ENCODE measurements at places on chromosomes 2 and 18.

DNA sequence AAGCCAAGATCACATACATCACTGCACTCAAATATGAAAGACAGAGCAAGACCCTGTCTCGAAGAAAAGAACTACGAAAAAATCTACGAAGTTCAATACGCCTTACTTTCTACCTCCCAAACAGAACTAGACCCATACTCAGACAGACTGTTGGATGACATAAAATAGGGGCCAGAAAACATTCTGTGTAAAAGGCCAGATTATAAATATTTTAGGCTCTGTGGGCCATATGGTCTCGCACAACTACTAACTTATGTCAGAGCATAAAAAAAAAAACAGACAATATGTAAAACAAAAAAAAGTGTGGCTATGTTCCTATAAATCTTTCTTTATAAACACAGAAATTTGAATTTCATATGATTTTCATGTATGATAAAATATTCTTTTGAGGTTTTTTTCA, 40.8 kb downstream of the NBAS start:
- DNase-seq, result no peak

- no peak for DNase-seq
These were observed 65.1 kb downstream of the MBP start for GRCh38 chr18:77067291-77068061.

GRCh38 chr2:100437751-100438150, 20.3 kb upstream of the CHST10 start:
- DNase-seq, result no peak

- DNase-seq, result no peak
These were observed 260.4 kb upstream of the DSEL start for GRCh38 chr18:67776929-67777328.

- no peak for DNase-seq
These were observed 68.5 kb upstream of the ERBB4 start for GRCh38 chr2:212607080-212607479.

DNA sequence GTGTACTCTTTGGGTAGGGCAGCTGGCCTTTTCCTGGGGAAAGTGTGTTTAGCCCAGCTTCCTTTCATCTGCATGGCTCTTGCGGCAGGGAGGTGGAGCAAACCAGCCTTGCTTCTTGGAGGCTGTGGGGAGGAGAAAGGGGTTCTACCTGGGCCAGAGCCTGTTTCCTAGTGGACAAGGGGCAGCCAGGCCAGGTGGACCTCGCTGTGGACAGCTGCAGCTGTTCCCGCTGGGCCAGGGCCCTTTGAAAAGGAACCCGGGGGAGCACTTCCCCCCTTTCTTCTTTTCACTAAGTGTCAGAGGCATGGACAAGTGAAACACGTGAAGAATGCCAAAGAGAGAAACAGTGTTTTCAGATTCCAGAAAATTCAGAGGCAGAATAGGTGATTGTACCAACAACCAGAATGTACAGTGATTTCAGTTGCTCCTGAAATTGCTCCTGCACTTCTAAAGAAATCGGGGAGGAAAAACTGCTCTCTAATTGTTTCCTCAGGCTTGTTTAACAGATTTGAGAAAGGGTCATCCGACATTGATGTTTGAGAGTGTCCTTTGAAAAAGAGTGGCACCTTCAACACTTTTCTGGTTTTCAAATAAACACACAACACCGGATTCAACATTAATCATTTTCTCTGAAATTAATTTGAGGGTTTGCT, 3.9 kb downstream of the GLI2 start:
- DNase-seq, result no peak

DNA sequence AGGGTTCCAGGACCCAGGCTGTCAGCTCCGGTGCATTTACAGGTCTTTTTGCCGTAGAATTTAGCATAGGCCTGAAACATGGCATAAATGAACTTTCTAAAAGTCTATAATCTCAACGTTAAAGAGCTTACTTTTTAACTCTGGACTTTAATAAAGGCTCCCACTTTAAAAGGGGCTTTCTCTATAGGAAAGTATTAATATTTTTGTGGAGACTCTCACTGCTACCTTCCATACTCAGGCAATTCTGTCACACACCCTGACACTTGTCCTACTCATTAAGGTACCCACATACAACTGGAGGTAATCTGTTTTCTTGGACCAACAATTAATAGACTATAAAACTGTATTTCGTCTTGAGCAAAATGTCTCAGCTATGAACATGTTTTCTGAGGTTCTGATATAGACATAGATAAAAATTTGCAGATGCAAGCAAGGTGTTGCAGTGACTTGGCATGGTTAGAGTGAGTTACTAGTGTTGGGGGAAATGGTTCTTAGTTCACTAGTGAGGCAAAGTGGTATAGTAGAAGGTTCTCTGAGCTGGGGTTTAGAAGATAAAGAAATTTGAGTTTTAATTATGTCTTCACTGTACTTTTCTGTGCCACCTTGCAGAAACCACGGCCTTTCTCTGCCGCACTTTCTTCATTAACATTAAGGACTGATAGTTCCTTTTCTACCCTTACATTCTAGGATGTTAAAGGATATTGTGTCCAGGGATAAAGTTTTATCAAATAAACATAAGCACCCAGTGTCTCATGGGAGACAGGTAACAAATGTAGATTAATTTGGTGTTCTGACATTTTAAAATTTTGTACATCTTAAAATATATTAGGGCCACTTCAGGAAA, 10.8 kb upstream of the NR4A2 start:
- no peak for DNase-seq

DNA sequence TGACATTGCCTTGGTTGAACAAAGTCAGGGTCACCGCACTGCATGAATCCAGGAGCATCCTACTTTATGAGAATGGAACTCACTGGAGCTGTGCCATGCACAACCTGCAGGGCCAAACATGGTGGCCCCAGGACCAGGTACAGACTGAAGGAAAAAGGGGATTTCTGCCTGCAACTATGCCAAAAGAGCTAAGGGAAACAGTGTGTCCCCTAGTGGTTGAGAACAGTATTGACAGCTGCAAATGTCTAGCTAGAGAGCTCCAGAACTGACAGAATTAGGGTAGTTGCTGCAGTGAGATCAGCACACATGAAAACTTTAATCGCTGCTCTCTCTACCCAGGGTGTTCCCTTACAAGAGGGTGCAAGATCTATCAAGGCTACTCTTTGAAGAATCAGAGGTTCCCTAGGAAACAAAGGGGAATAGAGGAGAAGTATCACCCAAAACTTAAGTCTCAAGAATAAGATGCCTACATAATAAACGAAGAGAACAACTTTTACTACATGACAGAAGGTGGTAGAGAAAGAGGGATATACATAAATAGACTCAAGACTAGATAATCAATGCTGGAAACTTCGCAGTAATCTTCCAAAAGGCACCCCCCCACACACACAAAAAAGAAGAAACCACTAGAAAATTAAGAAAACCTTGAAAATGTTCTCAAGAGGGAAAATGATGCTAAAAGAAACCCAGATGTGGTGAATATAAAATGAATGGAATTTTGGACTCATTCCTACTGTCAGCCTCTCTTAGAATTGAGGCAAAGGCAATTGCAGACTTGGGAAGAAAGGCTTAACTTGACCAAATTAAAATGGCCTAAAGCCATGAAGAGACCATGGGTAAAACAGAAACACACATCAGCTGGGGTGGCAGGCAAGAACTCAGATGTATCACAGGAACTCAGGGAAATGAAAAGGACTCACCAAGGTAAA, 43.6 kb upstream of the IHH start:
- no peak for DNase-seq

DNA sequence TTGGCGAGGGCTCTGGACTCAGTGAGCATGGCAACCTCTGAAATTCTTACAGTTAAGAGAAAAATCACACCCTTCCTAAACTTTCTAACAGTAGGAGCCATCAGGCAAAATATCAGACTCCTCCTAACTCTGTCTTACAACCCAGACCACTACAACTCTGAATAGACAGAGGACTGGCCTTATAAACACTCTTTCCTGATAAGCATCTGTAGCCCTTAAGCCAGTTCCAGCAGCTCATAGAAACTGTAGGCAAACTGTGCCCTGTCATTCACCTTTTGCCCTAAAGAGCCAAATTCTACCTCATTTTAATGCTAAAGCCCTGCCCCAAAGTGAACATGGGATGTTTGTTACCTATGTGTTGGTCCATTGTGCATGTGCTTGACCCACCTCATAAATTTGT, 304.8 kb downstream of the ALK start:
- DNase-seq, result no peak

- no peak for DNase-seq
These were observed 16.4 kb upstream of the NMS start for GRCh38 chr2:100453853-100454252.

GRCh38 chr2:232260075-232260474, 118.5 kb upstream of the ALPP start:
- DNase-seq, result no peak

- no peak for DNase-seq
These were observed 59.3 kb downstream of the EMILIN2 start for GRCh38 chr18:2905854-2906703.

DNA sequence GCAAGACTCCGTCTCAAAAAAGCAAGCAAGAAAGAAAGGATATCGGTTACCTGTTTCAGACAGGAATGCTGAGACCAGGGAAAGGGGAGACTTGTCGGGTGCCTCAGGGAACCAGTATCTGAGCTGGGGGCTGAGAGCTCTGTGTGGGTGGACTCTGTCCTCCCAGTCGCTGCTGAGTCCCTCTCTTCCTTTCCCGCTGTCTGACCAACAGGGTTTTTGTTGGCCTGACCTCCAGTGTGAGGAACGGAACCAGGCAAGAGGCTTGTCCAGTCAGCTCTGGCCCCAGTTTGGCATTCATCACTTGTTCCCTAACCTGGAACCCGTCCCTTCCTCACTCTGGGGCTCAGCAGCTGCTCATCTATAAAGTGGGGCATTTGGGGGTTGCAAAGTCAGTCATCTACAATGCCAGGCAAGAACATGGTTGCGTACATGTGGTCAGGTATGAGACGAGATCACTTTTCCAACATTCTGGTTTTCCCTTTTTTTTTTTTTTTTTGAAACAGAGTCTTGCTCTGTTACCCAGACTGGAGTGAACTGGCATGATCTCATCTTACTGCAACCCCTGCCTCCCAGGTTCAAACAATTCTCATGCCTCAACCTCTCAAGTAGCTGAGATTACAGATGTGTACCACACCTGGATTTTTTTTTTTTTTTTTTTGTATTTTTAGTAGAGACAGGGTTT, 116.4 kb downstream of the PLB1 start:
- no peak for DNase-seq

- no peak for DNase-seq
These were observed 681 bp upstream of the NRP2 start for GRCh38 chr2:205681401-205682238.

GRCh38 chr2:165820296-165820695, 26.2 kb upstream of the GALNT3 start:
- no peak for DNase-seq

GRCh38 chr2:41903474-41904135, 144.2 kb upstream of the PKDCC start:
- no peak for DNase-seq

GRCh38 chr2:46545015-46545839, 65.9 kb downstream of the TMEM247 start:
- no peak for DNase-seq

GRCh38 chr18:46767217-46767616, 10.4 kb upstream of the ST8SIA5 start:
- no peak for DNase-seq

GRCh38 chr2:160670618-160671017, 177.0 kb upstream of the RBMS1 start:
- no peak for DNase-seq

- no peak for DNase-seq
These were observed 138.1 kb downstream of the SETBP1 start for GRCh38 chr18:44818668-44819403.

DNA sequence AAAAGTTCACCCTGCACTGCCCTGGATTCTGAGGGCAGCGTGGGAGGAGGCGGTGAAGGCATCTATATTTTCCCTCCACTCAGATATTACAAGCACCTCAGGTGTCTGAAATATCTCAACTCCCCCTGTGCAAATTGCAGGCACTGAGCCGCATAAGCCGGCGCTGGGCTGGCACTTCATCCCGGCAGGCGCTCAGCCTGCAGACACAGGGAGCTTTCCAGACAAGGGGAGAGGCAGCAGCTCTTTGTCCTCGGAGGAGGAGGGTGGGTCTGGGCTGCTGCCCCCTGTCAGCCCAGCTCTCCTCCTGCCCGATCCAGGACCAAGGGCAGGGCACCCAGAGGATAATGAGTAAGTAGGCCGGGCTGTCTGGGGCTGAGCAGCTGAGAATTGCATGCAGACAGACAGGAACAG, 189.3 kb upstream of the MYT1L start:
- DNase-seq, result no peak

DNA sequence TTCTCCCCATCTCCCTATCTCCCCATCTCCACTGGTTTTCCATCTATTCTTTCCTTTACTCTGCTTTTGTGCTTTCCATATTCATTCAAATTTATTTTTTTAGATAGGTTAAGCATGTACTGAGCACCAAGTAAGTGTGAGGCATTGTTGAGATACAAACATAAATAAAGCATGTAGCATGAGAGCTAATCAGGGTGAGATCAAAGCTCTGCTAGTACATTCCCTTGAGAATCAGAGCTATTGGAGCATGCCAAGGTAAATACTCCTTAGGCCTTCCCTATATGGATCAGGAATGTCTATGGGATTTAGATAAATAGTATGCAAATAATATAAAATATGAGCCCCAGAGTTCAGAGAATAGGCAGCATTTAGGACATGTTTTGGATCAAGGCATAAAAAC, 25.3 kb downstream of the BABAM2 start:
- DNase-seq, result no peak

GRCh38 chr18:55506074-55506473, 81.9 kb downstream of the TCF4 start:
- no peak for DNase-seq

DNA sequence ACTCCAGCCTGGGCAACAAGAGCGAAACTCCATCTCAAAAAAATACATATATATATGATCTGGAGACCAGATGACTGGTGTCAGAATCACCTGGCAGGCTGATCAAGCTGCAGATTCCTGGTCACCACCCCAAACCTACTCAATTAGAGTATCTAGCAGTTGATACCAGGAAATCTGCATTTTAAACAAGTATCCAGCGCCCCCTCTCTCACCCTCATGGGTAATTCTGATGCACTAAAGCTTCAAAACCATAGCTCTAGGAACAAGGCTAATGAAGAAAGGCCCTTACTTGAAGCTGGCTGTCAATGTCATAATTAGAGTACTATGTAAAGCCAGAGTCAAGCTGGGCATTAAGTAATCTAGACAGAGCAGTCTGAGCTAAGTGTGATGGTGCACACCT, 25.0 kb upstream of the PCBP1 start:
- DNase-seq, result no peak

GRCh38 chr2:99784946-99785345, 295.1 kb upstream of the REV1 start:
- DNase-seq, result no peak

DNA sequence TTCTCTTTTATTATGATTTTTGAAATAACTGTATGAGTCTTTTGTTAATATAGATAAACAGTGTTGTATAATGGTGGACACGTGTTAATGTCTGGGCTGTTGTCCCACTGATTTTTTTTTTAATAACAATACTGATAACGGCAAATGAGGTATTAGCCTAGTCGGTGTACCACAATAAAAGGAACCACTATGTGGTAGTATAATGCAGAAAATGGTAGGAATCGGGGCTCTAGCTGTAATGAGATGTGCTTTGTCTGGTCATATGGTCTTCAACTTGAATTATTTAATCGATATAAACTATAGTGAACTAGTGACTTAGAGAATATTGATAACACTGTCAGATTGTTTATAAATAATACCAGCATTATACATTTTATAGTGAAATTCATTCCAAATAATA, 517.9 kb upstream of the SPHKAP start:
- DNase-seq, result no peak
